ENCODE measurements at places on chromosomes 7 and 10. TPM values are rescaled to one million over a fixed set of nuclear protein-coding genes. Genes with fewer than 3 reads are reported as not detected.
A peak's percentile ranks its signal among the peaks of the same experiment; 100 is the strongest.

The DIP2C gene
- total RNA-seq: 8.1 TPM

GRCh38 chr10:88525371-88526069 is 57.6 kb downstream of the RNLS start:
- peak; percentile 63 for DNase-seq

GRCh38 chr7:123787220-123788007 is 38.6 kb upstream of the WASL start:
- no peak for DNase-seq

- DNase-seq: no peak
Measured at GRCh38 chr10:48598243-48598935, 6.5 kb downstream of the ARHGAP22 start.

The CALML5 gene
- not detected for total RNA-seq

The GIMAP1 gene
- total RNA-seq: 28.2 TPM

- peak; percentile 49 for DNase-seq
Measured at GRCh38 chr10:33661580-33662336, 327.3 kb upstream of the NRP1 start.

The ICA1 gene
- 41.1 TPM for total RNA-seq

DNA sequence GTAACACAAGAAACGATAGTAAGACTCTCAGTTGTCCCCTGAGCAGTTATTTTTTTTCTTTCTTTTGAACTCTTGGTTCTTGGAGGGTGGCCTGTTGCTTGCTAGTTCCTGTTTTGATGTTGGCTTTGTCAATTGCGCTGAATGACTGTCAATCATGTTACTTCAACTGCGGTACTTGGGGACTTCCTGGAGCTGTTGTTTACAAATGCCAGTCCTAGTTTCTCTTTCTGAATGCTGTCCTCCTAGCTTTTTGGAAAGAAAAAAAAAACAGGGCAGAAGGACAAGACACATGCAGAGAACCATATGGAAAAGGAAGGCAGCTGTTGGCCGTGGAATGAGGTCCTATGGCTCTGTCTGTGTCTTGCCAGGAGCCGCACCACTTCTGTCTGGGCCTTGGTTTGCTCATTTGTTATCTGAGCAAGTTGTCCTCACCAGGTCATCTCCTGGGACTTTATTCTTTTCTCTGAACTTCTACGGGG is 7.0 kb upstream of the PDCD4 start:
- no peak for DNase-seq

DNA sequence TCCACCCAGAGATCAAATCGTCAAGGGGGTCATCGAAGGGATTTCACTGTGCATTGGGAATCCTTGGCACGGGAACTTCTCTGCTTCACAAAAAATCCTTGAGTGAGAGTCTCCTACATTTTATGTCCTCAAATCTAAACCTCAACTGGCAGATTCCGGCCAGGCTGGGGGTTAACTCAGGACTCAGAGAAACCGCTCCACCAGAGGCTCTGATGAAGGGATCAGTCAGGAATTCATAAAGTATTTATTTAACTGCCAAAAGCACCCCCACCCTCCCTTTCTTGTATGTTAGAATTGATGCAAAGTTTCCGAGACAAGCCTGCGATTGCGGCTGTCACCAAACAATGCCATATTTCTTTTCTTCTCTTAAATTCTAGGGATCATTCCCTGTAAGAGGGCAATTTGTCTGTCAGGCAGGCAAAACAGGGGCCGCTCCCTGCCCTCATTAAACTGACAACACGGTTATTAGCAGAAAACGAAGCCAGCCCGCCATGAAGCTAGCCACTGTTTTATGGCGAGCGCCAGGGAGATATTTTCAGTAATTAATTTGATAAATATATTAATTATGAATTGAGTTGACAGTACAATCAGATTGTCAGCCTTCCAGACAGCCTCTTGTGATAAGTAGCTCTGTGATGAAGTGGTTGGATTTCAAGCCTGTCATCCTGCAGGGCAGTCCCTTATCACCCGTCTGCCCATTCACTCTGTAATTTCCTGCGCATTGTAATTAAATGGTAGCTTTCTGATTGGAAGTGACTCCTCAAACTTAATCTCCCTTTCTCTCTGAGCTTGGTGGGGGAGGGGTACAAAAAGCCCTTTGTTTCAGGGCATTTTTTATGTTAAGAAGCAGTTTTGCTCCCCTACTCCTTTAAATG is 153.0 kb upstream of the GPR26 start:
- no peak for DNase-seq

DNA sequence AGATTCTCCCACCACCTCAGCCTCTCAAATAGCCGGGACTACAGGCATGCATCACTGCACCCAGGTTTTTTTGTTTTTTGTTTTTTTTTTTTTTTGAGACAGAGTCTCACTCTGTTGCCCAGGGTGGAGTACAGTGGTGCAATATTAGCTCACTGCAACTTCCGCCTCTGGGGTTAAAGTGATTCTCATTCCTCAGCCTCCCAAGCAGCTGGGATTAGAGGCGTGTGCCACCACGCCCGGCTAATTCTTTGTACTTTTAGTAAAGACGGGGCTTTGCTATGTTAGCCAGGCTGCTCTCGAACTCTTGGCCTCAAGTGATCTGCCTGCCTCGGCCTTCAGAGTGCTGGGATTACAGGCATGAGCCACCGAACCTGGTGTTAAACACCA is 107.5 kb upstream of the KIF5B start:
- DNase-seq: no peak

DNA sequence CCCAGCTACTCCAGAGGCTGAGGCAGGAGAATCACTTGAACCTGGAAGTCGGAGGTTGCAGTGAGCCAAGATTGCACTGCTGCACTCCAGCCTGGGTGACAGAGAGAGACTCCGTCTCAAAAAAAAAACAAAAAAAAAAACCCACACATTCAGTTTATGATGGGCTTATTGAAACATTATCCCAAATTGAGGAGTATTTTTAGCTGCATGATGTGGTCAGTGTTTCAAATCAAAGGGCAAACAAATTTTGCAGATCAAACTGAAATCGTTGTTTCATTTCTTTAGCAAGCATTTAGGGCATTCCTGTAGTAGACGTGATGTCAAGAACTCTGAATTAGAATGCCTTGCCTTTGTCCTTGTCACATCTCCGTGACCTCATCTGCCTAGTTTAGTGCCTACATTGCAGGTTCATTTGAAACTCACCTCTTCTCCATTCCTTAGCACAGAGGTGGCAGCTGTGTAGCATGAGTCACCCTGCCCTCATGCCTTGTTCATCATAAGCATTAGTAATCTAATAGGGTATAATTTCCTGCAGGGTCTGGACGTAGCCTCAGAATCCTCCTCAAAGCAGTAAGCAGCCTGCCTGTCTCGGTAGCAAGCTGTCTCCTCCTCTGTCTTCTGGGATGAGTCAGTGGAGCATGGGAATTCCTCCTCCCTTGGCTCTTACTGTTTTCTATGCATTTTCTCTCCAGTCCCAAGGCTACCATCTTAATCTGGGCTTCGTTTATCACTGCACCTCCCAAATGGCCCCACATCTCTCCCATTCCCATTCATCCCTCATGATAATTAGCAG is 73.8 kb downstream of the CUL1 start:
- DNase-seq: peak; percentile 84

DNA sequence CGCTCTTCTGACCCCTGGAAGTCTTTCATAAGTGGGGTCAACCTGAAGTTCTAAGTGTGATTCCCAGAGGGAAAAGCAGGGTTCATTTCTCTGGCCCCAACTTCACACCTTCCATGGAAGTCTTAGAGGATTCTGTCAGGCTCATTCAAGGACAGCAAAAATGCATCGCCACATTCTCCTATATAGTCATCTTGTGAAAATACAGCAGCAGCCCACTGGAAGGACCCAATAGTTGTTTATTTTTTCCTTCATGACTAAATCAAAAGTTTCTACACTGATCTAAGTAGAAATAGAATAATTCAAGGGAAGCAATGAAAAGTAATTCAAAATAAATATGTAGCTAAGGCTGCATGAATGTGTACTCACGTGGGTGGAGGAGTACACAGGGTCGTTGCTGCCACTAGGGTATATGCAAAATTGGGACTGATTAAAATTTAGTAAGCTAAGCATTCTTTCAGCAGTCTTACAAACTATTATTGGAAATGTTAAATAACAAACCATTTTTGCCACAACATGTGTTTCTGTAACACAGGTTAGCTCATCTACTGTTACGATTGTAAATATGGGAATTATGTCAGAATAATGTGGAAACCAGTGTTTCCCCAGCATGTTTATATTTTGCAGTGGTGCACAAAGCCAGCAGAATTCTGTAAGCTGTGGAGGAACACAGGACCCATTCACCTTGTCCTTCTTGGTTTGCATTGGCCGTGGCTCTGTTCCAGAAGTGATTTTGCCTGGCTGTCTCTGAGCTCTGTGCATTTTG is 33.5 kb downstream of the EEPD1 start:
- DNase-seq: no peak

The CRHR2 gene
- total RNA-seq: not detected

The ZC3HAV1L gene
- 16.4 TPM for total RNA-seq

DNA sequence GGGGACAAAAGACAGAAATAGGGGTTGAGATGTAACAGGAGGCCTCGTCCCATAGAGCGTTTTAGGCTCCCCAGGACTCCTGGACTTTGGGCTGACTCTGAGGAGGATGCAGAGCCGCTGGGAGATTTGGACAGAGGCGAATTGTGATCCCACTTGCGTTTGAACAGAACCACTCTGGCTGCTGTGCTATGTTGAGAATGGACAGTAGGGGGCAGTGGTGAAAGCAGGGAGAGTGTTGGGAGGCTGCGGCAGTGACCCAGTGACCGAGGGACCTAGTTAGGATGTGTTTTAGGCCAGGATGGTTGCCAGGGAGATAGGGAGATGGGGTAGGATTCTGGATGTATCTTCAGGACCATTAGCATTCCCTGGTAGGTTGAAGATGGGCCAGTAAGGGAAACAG is 271.6 kb downstream of the CCDC3 start:
- DNase-seq: peak; percentile 53

Measured in dermis blood vessel endothelial cell (primary cell).